ENCODE measurements at places on chromosomes 3 and 15. TPM values are rescaled to one million over a fixed set of nuclear protein-coding genes. Genes with fewer than 3 reads are reported as not detected.

Gene DPPA2
- total RNA-seq, result not detected

- DNase-seq, result no peak
These were observed 526.4 kb upstream of the DPPA4 start for GRCh38 chr3:109863701-109864100.

Gene CRTAP
- total RNA-seq, result 9.8 TPM

Gene CCRL2
- total RNA-seq, result 0.41 TPM

Gene PDHB
- 56.3 TPM for total RNA-seq

DNA sequence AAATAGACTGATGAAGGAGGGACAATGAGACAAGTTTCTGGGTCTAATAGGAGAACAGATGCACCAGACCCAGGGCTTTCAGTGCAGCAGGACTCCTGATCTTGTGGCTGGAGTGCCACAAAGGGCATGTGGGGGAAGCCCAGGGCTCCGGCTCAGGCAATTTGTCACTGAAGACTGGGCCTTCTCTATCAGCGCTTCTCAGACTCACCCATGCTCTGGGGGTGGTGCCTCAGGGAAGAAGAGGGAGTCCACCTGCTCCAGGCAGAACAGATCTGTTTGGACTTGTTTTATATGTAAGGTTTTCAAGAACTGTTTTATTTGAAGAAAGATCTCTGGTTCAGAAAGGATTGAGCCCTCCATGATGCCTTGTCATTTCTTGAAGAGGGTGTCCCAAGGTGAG is 112.4 kb upstream of the TLE3 start:
- DNase-seq, result no peak
